ENCODE measurements at places on chromosomes 11 and 22. TPM values are rescaled to one million over a fixed set of nuclear protein-coding genes. Genes with fewer than 3 reads are reported as not detected.

Gene IL17REL
- not detected for total RNA-seq

Gene SERPING1
- total RNA-seq, result 318 TPM

Gene MAP6
- total RNA-seq, result 5.1 TPM

Gene OR51A4
- not detected for total RNA-seq

Gene SAA1
- total RNA-seq, result 1,133 TPM

Gene ANKK1
- not detected for total RNA-seq

Gene OR4A47
- not detected for total RNA-seq

Gene ABCC8
- 0.16 TPM for total RNA-seq

Gene TTC36
- total RNA-seq, result 71.0 TPM

Gene MUC6
- not detected for total RNA-seq

Gene CD248
- 226 TPM for total RNA-seq

Gene GALNT18
- 57.1 TPM for total RNA-seq

Gene ZBTB16
- 175 TPM for total RNA-seq

Gene LRRN4CL
- 17.3 TPM for total RNA-seq

Gene CRYAB
- 1,416 TPM for total RNA-seq

Gene CCDC116
- 1.1 TPM for total RNA-seq

Measured in subcutaneous adipose tissue (tissue), 4 donors.